ENCODE measurements at places on chromosomes 5 and 9.

GRCh38 chr5:151222054-151222789 lies 1.7 kb downstream of the CCDC69 start:
- DNase-seq = peak; percentile 13

DNA sequence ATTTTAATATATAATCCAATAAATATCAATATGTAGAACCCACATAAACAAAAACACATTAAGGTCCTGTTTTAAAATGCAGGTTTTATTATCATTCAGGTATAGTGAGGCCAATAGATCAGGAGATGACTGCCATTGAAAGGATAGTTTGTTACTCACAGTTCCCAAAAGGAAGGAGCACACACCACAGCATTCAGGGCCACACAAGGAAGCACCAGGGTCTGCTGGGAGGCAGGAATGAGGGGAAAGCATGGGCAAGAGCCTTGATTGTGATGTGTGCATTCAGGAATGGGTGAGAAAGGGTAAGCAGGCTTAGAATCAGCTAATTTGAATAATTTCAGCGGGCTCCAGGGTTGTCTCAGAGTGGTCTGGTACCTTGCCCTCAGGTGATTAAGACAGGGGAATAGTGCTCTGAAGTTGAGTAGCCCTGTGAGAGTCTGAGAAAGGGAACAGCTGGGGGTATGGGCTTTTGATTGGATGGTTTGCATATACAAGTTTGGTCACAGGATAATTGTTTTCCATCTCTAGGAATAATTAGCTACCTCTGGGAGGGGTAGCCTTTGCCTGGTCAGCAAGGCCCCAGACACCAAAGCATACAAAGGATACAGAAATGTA lies 19.8 kb upstream of the OTULIN start:
- DNase-seq = no peak

GRCh38 chr5:75756211-75756610 lies 39.0 kb upstream of the POC5 start:
- DNase-seq = no peak

GRCh38 chr9:121651295-121652020 lies at the start of gene DAB2IP:
Gene DAB2IP, plus strand, starts transcription at chr9:121651634. Its CDS starts 142 bp downstream, at chr9:121651776.
- DNase-seq = no peak

- no peak for DNase-seq
Measured at GRCh38 chr9:87214991-87215390, 267.7 kb upstream of the GAS1 start.

DNA sequence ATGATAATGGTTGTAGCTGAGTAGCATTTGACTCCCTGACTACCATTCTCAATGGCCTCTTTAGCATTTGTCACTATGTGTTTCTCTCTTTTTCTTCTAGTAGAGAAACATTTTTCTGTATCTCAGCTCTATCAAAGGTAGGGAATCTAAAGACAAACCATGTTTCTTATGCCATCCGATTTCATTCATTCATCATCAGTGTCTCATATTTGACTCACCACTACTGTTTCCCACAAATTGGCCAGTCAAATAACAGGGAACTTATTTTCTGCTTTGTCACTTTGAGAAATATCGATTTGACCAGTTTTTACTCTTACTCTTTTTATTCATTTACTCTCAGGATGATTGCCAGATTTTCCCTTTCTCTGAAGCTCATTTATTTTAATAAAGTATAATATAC lies 282.3 kb downstream of the TMEM167A start:
- DNase-seq = no peak

DNA sequence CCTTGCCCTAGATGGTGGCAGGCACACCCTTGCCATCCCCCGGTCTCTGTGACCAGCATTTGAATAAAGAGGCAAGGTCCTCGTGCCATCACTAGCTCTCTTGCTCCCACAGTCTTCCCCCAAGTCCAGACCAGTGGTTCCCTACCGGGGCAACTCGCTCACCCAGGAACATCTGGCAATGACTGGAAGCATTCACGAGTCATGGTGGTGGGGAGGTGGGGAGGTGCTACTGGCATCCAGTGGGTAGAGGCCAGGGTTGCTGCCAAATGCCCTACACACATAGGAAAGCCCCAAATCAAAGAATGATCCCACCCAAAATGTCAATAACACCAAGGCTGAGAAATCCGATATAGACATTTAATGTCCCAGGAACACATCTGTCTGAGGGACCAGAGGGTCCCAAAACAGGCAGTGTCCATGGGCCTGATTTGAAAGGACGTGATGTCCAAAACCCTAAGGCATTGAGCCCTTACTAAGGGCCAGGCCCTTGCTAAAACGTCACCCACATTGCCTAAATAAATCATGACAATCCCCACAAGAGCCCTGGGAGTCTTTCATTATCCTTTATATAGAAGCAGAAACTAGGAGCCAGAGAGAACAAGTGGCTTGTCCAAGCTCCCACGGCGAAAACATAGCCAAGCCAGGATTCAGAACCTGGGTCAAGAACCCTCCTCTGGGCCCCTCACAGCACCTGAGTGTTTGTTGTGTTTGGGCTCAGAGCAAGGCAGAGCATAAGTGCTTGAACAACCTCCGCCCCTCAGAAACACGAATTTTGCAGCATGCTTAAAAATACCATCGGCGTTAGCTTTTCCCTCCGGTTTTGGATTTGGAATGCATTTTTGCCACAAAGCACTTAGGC lies 119.3 kb upstream of the WWC1 start:
- no peak for DNase-seq

All from hematopoietic multipotent progenitor cell treated with erythropoietin and hydrocortisone succinate and interleukin-3 and kit ligand, for 6 days (in vitro differentiated cells).